ENCODE measurements at places on chromosomes 5 and 9.

DNA sequence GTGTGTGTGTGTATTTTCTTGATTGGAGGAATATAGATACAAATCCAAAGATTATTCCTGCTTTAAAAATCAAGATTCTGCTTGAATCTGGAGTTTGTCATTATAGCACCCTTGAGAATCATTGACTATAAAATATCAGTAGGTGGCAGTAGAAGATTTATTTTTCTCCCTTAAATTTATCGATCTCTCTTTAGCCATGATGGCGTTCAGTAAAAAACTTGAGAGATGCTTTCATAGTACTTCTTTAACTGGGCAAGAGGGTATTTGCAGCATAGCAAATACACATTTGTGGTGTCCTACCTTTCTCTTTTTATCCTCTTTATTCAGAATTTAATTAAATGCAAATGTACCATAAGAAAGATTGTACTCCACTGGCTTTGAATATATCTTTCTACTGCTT is 307.7 kb downstream of the ADGRV1 start:
- peak; percentile 8 for DNase-seq

- DNase-seq, result no peak
Observed at GRCh38 chr5:54062958-54063357, 247.4 kb downstream of the ARL15 start.

GRCh38 chr5:142343531-142343930 is 18.7 kb upstream of the SPRY4 start:
- DNase-seq, result no peak

GRCh38 chr5:96140084-96140483 is 178.4 kb upstream of the ELL2 start:
- no peak for DNase-seq

GRCh38 chr5:169272731-169273427 is 28.1 kb downstream of the SLIT3 start:
- DNase-seq, result no peak

GRCh38 chr9:22147813-22148527 is 138.9 kb upstream of the CDKN2B start:
- no peak for DNase-seq

DNA sequence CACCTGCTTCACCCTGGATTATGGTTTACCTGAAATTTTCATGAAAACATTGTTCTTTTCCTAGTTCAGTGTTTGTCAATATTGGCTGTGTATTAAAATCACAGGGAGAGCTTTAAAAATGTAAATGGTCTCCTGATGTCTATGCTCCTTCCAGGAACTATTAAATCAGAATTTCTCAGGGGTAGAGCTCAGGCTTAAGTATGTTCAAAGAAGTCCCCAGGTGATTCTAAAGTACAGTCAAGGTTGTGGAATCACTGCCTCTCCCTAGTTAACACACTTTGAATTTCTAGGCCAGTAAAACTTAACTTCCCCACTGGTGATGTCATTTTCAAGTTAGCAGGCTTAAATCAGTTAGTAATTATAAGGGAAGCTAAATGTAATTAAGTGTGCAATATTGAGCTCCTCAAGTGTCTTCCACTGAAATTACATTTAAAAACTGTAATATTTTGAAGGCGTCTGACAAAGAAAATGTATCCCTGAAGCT is 150.3 kb upstream of the SLC28A3 start:
- no peak for DNase-seq

GRCh38 chr9:89065921-89066320 is 74.7 kb downstream of the S1PR3 start:
- DNase-seq, result no peak

DNA sequence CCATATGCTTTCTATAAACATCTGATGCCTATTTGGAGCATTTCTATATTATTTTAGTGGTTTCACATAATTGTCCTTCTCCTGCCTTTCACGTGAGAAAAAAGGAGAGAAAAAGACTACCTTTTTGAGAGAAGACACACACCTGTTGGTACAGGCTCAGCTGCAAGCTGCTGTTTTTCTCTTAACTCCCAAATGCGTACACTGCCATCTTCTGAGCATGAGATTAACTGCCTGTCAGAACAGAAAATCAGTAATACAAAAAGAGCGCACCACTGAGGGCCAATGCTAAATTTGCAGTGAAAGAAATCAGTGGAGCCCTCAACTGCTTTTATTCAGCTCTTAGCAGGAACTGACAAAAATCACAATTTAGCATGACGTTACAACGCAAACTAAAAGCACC is 54.9 kb downstream of the WDR41 start:
- DNase-seq, result no peak

GRCh38 chr5:151234476-151235238 is 10.8 kb upstream of the CCDC69 start:
- no peak for DNase-seq

- DNase-seq, result no peak
Observed at GRCh38 chr5:115577741-115578140, 24.5 kb downstream of the TICAM2 start.

DNA sequence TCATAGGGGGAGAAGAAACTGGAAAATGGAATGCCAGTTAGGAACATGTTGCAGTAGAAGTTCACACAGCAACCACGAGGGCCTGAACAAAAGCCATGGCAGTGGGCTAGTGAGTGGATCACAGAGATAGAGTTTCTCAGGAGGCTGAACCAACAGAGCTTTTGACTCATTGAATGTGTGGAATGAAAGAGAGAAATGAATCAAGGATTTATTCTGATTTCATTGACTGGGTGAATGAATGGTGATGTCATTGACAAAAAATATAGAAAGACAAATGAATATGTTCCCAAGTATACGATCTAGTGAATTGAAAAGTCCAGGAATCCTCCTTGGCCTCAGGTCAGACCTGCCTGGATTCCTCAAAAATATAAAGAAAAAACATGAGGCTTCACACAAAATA is 99.2 kb downstream of the ZNF462 start:
- no peak for DNase-seq

DNA sequence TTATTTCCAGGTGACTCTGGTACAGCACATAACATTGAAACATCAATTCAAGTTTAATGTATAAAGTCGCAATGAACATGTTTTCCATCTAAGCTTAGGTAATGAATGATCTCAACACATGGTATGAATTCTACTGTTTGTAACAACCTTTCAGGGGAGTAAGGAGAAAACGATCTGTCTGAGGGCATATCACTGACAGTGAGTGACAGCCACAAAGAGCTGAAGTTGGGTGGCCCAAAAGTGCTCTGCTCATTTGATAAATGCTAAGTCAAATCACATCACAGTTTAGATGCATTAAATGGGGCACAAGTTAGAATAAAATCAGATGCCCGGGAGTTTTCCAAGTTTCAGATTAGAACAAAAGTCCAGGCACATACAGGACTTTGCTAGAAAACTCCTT is 1.2 kb downstream of the FANCC start:
- DNase-seq, result no peak

- no peak for DNase-seq
Observed at GRCh38 chr5:141734501-141735229, 52.6 kb upstream of the ARAP3 start.

DNA sequence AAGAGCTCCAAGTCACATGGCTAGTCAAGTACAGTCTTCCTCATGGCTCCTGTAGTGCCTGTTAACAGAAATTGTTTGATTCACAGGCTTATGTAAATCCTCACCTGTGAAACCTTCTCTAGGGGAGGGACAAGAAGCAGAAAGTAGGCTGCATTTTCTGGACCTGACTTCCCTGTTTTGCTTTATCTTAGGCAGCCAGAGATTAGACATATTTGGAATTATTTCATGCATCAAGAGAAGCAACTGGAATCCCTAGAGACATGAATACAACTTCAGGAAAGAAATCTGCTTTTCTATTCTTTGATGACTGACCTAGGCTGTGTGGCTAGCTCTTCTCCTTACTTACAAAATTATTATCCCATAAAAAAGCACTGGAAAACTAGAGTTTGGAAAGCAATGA is 52.3 kb downstream of the CAST start:
- no peak for DNase-seq

GRCh38 chr5:68460147-68460798 is 244.7 kb downstream of the PIK3R1 start:
- DNase-seq, result no peak

DNA sequence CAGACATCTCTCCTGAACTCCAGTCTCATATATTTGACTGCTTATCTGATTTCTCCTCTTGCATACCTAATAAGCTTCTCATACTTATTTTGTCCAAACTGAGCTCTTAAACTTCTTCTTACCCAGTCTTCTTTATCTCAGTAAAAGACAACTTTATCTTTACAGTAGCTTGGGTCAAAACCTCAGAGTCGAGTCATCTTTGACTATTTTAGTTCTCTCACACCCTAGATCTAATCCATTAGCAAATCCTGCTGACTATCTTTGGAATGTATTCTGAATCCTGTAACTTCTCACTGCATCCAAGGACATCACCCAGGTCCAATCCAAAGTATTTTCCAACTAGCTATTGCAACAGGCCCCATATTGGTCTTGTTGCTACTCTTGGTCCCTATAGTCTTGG is 11.8 kb upstream of the JAK2 start:
- no peak for DNase-seq

DNA sequence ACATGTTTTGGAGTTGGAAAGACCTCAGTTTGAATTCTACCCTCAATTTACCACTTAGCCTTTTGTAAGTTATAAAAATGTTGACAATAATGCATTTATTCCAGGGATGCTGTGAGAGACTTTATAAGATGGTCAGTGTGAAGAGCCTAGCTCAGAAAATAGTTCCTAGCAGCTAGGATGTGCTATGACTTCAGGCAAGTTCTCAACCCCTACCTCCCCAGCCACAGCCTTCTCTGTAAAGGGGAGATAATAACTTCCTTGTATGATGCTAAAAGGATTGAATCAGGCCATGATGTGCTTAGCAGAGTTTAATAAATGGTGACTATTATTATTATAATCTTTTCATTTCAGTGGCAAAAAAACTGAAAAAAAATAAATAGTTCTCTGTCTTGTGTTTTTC is 77.6 kb downstream of the ALDH1A1 start:
- DNase-seq, result no peak

DNA sequence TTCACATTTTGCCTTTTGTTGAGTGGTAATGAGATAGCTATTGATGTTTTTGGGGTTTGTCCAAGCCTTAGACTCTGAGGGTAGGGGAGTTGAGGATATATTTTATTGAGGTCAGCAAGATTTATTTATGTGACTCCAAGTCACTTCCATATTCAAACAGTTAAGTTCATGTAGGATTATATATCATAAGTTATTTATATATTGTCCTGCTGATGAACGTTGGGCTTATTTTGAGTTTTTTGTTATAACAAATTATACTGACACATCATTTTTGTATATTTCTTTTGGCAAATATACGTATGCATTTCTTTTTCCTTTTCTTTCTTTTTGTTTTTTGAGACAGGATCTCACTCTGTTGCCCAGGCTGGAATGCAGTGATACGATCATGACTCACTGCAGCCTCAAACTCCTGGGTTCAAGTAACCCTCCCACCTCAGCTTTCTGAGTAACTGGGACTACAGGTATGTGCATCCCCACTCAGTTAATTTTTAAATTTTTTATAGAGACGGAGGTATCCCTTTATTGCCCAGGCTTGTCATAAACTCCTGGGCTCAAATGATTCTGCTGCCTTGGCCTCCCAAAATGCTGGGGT is 23.5 kb upstream of the IL12B start:
- no peak for DNase-seq

DNA sequence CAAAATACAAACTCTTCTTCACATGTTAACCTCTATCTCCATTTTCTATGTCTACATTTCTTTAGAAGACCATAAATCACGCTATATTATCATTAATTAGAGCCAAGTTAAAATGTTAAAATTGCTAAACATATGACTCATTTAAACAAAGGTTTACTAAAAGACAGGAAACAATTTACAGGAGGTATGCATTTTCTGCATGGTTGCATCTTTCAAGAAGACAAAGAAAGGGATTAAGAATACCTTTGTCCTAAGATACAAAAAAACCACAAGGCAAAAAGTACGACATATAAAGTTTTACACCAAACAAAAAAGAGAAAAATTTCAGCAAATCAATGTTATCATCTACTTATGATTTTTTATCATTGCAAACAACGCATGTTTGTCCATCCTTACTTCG is 324.4 kb downstream of the PDE4D start:
- no peak for DNase-seq
